ENCODE measurements at places on chromosomes 16 and 17. TPM values are rescaled to one million over a fixed set of nuclear protein-coding genes. Genes with fewer than 3 reads are reported as not detected.

DNA sequence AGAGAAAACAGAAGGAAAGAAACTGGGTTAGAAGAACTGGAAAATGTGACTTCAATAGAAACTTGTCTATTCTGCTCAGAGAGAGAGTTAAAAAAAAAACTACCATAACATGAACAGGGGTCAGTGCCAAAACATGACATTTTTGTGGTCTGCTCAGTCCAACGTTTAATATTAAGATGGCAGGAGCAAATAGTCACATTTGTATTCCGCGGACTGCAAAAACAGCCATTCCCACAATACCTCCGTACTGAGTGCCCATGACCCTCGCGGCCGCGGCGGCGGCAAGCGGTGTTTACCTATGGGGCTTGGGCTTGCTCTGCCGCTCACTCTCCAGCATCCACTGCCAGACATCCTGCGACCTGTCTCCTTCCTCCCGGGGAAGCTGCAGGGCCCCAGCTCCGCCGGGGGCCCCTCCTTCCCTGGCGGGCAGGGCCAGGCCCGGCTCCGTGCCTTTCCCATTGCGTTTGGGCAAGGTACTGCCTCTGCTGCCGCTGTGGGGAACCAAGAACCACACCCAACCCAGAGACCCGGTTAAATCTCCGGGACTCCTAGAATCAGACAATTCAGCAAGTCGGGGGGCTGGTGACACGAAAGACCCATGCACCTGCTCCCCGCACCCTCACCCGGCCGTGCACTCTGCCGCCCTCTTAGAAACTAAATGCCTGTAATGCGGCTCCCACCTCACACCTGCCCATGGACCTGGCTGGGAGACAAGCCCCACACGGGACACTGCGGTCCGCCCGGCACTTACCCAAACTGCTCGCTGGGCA is 24.7 kb downstream of the AXIN2 start:
- peaks cover 25% of the 10 kb centered on the region for H3K4me1 ChIP-seq
- no peaks in the 10 kb centered on the region for H3K27me3 ChIP-seq
- no peak overlapping the region for H3K27ac ChIP-seq
- no peak overlapping the region for H3K4me3 ChIP-seq
- DNase-seq, result no peak
- peaks cover 78% of the 10 kb centered on the region for H3K36me3 ChIP-seq

DNA sequence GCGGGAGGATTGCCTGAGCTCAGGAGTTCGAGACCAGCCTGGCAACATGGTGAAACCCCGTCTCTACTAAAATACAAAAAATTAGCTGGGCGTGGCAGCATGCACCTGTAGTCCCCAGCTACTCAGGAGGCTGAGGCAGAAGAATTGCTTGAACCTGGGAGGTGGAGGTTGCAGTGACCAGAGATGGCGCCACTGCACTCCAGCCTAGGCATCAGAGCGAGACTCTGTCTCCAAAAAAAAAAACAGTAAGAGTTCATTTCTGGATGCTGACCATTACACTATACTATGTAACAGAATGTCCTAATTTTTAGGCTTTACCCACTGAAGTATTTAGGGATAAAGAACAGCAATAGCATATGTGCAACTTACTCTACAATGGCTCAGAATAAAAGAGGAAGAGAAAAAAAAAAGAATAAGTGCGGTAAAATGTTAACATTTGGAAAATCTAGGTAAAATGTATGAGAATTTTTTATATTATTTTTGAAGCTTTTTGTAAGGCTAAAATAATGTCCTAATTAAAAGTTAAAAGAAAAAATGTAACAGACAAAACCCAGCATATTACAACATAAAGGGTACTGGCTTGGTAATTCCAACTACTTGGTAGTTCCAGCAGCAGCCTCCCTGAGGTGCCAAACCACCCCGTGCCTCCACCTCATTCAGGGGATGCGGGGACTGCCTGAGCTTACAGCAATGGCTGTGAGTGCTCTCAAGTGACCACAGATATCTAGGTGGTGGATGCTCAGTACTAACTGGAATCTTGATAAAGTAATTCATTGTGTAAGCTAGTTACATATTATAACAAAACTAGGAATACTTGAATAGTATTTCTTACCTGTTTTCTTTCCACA is 10.9 kb downstream of the COPS3 start:
- no peaks in the 10 kb centered on the region for H3K27me3 ChIP-seq

DNA sequence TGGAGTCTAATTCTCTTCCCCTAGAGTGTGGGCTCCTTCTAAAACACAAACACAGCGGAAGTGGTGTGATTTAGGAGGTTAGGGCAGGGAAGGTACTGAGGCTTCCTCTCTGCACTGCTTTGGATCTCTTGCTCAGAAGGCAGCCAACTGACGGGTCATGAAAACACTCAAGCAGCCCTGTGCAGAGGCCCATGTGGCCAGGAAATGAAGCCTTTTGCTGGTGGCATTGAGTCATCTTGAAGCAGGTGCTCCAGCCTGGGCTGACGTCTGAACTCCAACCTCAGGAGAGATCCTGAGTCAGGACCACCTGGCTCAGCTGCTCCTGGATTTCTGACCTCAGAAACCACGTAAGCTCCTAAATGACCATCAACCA is 72.9 kb downstream of the MRM1 start:
- no peaks in the 10 kb centered on the region for H3K4me1 ChIP-seq
- no peak for DNase-seq

DNA sequence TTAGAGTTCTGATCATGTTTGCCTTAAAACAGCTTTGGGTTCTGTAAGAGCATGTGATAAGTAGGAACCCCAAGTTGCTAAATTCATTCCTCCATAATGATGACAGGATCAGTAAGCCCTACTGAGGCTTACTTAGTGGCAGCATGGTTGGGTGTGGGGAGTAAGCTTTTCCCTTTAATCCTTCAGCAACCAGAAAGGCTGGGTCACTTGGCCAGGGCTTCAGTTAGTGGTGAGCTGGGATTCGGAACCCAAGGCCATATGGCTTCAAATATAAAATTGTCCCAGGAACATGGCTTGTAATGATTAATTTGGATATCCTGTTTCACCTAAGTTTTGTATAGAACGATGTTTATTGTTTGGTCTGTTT is 850 bp downstream of the GINS3 start:
- H3K36me3 ChIP-seq, result no peaks in the 10 kb centered on the region
- peak overlapping the region; percentile 99 for H3K4me3 ChIP-seq
- peaks cover 3% of the 10 kb centered on the region for H3K4me1 ChIP-seq
- no peak for DNase-seq

DNA sequence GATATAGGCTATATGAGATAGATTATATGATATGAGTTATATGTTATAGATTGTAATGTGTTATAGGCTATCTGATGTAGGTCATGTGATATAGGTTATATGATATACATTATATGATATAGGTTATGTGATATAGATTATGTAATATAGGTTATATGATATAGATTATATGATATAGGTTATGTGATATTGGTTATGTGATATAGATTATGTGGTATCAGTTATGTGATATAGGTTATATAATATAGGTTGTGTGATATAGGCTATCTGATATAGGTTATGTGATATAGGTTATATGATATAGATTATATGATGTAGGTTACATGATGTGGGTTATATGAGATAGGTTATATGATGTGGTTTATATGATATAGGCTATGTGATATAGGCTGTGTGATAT is 68.5 kb downstream of the RGS9 start:
- H3K27me3 ChIP-seq, result no peaks in the 10 kb centered on the region
- no peak overlapping the region for H3K27ac ChIP-seq
- H3K4me3 ChIP-seq, result no peak overlapping the region
- H3K4me1 ChIP-seq, result no peaks in the 10 kb centered on the region
- no peak for DNase-seq

- H3K27me3 ChIP-seq, result peaks cover 7% of the 10 kb centered on the region
- no peak overlapping the region for H3K4me3 ChIP-seq
- no peaks in the 10 kb centered on the region for H3K36me3 ChIP-seq
- DNase-seq, result no peak
- peaks cover 8% of the 10 kb centered on the region for H3K4me1 ChIP-seq
- H3K27ac ChIP-seq, result no peak overlapping the region
Observed at GRCh38 chr16:50494501-50495491, 53.4 kb upstream of the NKD1 start.

The IRX5 gene
- 3.3 TPM for polyA plus RNA-seq

DNA sequence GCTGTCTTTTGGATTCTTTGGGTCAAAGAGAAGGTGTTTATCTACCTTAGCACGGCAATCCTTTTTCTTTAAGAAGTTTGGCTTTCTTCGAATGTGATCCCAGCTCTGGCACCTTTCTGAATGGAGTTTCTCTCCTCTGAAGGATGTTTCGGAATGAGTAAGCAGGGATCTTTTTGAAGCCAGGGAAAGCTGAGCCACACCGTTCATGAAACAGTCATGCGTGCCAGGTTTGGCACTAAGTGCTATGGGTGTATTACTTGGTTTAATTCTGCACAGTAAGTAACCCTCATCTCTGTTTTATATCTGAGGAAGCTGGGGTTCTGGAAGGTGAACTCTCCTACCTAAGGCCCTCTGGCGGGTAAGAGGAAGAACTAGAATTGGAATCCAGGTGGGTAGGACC is 234.5 kb downstream of the NTN1 start:
- no peak overlapping the region for H3K4me3 ChIP-seq
- H3K36me3 ChIP-seq, result no peaks in the 10 kb centered on the region
- H3K27me3 ChIP-seq, result no peaks in the 10 kb centered on the region
- no peak for DNase-seq
- peaks cover 28% of the 10 kb centered on the region for H3K4me1 ChIP-seq

- H3K4me3 ChIP-seq, result no peak overlapping the region
- H3K36me3 ChIP-seq, result no peaks in the 10 kb centered on the region
- H3K27ac ChIP-seq, result no peak overlapping the region
- peaks cover 38% of the 10 kb centered on the region for H3K27me3 ChIP-seq
- peak; percentile 57 for DNase-seq
Observed at GRCh38 chr16:87016046-87017035, 300.9 kb downstream of the C16orf95 start.

The GPR139 gene
- not detected for polyA plus RNA-seq

DNA sequence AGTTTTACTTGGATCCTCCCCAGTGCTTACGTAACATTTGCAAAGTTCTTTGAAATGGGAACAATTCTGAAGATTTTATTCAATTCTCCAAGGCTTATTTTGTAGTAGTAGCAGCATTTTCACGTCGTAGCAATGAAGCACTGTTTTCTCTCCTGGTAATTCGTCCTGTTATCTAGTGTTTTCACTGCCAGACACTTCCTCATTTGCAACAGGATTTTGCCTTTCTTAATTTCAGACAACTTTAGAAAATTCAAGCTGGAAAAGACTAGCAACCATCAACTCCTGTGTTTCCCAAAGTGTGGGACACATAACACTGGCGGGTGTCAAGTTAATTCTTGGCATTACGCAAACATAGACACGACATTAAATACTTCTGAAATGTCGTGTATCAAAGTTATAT is 131.6 kb downstream of the CHD9NB start:
- no peak overlapping the region for H3K27ac ChIP-seq
- no peak overlapping the region for H3K4me3 ChIP-seq
- no peak for DNase-seq
- H3K36me3 ChIP-seq, result no peaks in the 10 kb centered on the region
- H3K27me3 ChIP-seq, result no peaks in the 10 kb centered on the region
- H3K4me1 ChIP-seq, result no peaks in the 10 kb centered on the region

GRCh38 chr16:81921843-81922584 is 89.3 kb downstream of the SDR42E1 start:
- H3K4me1 ChIP-seq, result no peaks in the 10 kb centered on the region
- no peak overlapping the region for H3K4me3 ChIP-seq
- peak overlapping the region; percentile 18 for H3K27ac ChIP-seq
- peak; percentile 80 for DNase-seq
- no peaks in the 10 kb centered on the region for H3K36me3 ChIP-seq
- H3K27me3 ChIP-seq, result peaks cover 2% of the 10 kb centered on the region

DNA sequence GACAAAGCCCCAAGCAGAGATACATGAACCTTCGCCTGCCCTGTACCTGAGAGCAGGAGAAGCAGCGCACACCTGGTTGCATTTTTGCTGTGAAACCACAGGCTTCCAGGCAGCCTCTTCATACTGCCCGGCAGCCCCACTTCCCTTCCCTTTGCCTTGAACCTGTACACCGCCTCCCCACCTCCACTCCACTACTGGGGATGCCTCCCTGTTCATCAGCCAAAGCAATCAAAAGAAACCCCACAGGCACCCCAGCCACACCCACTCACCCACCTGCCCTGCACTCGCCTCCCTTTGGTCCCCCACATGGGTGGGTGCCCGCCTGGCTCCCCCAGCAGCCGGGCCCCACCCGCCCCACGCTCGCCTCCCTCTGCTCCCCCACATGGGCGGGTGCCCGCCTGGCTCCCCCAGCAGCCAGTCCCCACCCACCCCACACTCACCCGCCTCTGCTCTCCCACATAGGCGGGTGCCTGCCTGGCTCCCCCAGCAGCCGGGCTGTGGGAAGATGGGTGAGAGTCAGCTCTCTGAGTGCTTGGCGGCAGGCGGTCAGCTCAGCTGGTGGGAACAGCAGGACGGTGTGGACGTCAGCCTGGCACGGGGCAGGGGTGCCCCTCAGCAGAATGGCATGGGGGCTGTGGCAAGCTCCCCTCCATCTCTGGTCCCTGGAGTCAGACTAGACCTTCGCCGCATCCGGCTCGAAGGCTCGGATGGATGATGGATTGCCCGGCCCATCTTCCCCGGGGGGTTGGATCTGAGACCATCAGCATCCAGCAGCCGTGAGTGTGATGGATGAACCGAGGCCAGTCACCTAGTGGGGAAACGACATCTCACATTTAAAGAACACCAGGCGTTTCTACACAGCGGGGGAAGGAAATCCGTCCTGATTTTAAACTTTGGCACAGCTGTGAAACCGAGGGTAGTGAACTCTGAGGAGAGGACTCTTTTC is 135.6 kb downstream of the BANP start:
- peaks cover 6% of the 10 kb centered on the region for H3K36me3 ChIP-seq
- no peak overlapping the region for H3K4me3 ChIP-seq
- peaks cover 7% of the 10 kb centered on the region for H3K27me3 ChIP-seq
- no peak overlapping the region for H3K27ac ChIP-seq
- peaks cover 27% of the 10 kb centered on the region for H3K4me1 ChIP-seq
- no peak for DNase-seq

The HS3ST3A1 gene
- polyA plus RNA-seq, result 3.3 TPM

DNA sequence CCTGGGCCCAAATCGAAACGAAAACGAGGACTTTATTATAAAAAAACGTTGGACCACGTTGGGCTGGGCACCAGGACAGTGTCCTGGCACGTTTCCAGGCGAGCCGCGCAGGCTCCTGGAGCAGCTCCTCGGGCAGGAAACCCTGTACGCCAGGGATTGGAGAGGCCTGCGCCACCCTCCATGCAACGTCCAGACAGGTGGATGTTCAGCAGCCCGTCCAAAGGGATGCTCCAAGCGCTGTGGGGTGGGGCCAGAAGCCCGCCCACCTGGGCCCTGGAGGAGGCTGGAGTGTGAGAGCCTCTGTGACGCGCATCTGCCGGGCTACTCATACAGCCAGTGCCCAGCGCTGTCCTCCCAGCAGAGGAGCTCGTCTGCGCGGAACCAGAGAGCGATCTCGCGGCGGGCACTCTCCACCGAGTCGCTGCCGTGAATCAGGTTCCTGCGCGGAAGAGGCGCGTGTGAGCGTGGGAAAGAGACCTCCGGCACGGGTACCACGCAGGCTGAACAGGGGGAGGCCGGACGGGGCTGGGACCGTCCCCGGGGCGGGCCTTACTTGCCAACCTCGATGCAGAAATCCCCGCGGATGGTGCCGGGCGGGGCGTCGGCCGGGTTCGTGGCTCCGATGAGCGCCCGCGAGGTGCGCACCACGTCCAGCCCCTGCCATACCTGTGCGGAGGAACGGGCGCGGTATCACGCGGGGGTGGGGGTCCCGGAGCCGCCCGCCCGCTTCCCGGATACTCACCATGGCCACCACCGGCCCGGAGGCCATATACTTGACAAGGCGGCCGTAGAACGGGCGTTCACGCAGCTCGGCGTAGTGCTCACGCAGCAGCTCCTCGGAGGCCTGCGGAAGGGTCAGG is 785 bp downstream of the NME3 start:
- no peaks in the 10 kb centered on the region for H3K27me3 ChIP-seq
- no peak overlapping the region for H3K27ac ChIP-seq
- peaks cover 56% of the 10 kb centered on the region for H3K36me3 ChIP-seq
- H3K4me3 ChIP-seq, result peak overlapping the region; percentile 74
- peaks cover 34% of the 10 kb centered on the region for H3K4me1 ChIP-seq

Data from muscle of leg (tissue), 16 donors.